Activated CD4-positive, alpha-beta T cell treated with anti-CD3 and anti-CD28 coated beads, Interleukin-2, amount 50 U/mL, for 24 hours (primary cell): ENCODE measurements at places on chromosomes 7 and 10.

DNA sequence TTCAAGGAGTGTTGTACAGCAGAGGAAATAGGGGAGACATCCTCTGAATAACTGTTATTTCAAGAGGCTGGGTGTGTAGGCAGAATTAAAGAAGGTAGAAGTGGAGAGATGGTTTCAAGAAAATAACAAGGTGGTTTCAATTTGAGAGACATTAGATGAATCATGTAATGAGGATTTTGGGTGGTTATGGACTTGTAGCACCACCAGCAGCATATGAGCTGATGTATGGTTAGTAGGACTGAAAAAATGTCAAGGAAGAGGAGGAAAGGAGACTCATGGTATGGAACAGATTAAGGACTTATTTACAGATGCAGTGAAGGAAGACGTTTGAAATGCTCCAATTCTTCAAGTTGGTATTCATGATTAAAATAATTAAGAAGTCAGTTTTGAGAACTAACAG lies 166.2 kb downstream of the EXOC4 start:
- no peak for DNase-seq

DNA sequence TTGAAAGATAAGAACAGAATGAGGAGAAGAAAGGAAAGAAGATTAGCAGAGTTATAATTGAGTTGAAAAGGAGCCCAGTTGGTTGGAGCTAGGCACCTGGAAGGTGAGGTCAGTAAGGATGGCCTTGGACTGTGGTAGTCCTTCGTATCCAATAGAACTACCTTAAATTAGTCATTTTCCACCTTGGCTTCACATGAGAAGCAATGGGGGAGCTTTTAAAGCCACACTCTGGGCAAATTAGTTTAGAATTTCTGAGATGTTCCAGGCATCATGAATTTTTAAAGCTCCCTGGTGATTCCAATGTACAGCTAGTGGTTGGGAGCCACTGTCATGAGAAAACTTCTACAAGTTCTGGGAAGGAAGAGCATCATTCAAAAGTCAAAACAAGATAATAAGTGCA lies 27.3 kb upstream of the CYP3A5 start:
- DNase-seq: no peak

- DNase-seq: no peak
Observed at GRCh38 chr10:112634096-112634830, 187.2 kb downstream of the VTI1A start.

- DNase-seq: no peak
Observed at GRCh38 chr7:96921231-96921630, 84.1 kb upstream of the DLX6 start.

- no peak for DNase-seq
Observed at GRCh38 chr10:72332423-72333111, 22.2 kb downstream of the DNAJB12 start.

GRCh38 chr10:72785409-72785808 lies 93.5 kb downstream of the MCU start:
- no peak for DNase-seq

GRCh38 chr10:121683816-121684215 lies 85.6 kb upstream of the FGFR2 start:
- no peak for DNase-seq

GRCh38 chr10:130108934-130109604 lies 1.6 kb downstream of the C10orf143 start:
- no peak for DNase-seq
